ENCODE measurements at places on chromosomes 1 and 21.

GRCh38 chr1:155091071-155092051 is 12.7 kb downstream of the EFNA3 start:
- peak; percentile 67 for DNase-seq

DNA sequence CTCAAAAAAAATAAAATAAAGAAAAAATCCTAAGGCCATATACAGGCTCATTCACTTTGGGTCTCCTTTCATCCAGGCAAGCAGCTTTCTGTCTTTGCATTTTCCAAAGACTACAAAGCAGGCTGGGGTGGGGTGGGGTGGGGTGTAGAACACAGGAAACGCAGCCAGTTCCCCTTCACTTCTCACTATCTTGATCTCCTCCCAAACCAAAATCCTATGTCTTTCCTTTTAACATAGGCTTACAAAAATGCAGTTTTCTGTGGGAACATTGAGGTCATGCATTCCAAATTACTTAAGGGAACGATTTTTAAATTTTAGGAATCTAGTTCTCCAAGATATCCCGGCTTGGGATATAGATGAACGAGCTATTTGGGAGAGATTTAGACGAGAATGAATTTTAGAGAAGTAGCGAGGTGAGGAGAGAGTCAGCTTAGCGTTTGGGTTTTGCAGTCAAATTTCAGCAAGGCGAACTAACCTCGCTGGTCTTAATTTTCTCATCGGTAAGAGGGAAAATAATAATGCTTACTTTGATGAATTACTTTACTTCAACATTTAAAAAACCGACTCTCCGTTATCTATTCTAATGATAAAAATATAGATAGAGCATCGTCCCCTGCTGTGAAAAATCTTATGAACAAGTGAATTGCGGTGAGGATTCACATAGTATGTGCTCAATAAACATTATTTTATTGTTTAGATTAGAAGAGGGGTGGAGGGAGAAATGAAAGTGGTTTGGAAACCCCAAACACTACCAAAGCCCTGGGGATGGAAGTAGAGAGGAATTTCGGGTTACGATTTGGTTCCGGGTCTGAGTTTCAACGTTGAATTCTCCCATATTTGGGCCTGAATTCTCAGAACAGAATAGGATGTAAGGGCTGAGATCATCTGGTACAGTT is 735 bp upstream of the STX12 start:
- no peak for DNase-seq

DNA sequence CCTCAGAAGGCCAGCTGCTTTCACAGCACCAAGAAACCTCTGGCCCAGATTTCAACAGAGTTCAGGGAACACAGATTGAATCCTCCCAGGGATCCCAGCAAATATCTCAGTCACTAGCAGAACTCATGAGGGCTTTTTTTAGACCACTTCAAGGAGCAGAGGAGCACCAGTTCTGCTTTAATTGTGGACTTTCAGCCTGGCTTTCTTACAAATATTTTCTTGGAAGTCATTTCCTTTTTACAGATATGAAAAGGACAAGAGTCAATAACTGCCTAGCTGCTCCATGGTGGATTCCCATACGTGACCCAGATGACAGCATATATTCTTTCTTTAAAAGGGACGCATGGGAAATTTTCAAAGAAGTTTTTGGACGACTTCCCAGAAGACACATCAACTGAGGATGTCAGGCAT is 6.4 kb upstream of the LRRC8B start:
- no peak for DNase-seq

GRCh38 chr1:197304638-197305200 is 36.7 kb downstream of the CRB1 start:
- DNase-seq: no peak

DNA sequence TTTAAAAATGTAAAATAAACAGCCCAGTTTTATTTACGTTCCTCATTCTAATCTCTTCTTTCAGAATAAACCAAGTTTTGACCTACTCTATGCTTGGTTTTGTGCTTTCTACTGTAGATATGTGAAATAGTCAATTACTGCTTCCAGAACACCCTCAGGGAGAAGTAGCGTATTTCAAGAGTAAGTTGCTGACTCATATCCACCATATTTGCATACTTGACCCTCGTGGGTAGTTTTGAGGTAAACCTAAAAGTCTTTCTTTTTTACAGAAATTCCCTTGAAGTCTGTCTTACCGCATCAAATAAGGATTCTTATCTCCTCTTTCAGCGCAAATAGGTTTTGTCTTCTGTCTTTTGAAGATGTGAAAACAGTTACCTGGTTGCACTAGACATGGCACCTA is 1.4 kb upstream of the OR2L3 start:
- no peak for DNase-seq

GRCh38 chr1:3727042-3727824 is 25.0 kb upstream of the CCDC27 start:
- DNase-seq: no peak

- no peak for DNase-seq
Measured at GRCh38 chr1:71362691-71363090, 281.9 kb upstream of the ZRANB2 start.

DNA sequence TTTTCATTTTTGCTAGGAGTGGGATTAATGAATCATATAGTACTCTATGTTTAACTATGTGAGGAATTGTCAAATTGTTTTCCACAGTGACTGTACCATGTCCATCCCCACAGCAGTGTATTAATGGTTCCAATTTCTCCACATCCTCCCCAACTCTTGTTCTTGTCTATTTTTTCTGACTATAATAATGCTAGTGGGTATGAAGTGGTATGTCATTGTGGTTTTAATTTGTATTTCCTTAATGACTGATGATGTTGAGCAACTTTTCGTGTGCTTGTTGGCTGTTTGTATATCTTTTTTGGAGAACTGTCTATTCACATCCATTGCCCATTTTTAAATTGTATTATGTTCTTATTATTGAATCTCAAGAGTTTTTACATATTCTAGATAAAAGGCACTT is 10.0 kb upstream of the KPRP start:
- no peak for DNase-seq

- DNase-seq: no peak
Measured at GRCh38 chr1:19395678-19396192, 83.6 kb downstream of the SLC66A1 start.

GRCh38 chr1:170461762-170462384 is 70.1 kb upstream of the GORAB start:
- DNase-seq: no peak

DNA sequence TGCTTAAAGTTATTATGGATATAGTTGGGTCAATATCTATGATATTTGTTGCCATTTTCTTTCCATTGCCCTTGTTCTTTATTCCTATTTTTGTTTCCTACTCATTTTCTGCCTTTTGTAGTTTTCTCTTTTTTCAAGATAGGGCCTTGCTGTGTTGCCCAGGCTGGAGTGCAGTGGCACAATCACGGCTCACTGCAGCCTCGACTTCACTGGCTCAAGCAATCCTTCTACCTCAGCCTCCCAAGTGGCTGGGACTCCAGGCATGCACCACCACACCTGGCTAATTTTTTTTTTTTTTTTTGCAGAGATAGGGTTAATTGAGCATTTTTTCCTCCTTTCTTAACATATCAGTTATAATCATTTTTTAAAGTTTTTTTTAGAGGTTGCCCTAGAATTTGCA is 92.7 kb downstream of the TOMM20 start:
- DNase-seq: no peak

DNA sequence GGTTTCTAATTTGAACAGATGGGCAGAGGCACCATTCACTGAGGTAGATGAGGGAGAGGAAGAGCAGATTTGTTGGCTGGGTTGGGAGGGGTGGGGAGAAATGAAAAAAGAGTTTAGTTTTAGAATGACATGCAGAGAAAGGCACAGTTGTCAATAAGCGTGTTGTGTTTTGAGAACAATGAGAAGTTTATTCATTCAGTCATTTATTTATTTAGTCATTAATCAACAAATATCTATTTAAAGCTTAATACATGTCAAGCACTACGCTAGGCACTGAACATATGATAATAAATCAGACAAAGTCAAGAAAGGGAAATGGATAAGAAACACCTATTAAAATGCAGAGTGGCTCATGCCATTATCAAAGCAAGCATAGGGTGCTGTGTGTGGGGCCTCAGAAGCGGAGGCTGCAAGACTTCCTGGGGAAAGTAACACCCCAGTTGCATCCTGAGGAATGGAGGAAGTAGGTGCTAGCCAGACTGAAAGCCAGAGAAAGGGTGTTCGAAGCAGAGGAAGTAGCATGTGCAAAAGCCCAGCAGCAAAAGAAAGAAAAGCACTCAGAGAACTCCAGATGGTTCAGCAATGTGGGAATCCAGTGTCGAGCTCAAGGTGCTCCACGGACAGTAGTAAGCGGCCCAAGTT is 114.1 kb downstream of the RNF220 start:
- DNase-seq: no peak

GRCh38 chr1:110880708-110881374 is 7.9 kb downstream of the CD53 start:
- DNase-seq: peak; percentile 24

- DNase-seq: no peak
Measured at GRCh38 chr1:100414693-100415497, 62.6 kb downstream of the CDC14A start.

DNA sequence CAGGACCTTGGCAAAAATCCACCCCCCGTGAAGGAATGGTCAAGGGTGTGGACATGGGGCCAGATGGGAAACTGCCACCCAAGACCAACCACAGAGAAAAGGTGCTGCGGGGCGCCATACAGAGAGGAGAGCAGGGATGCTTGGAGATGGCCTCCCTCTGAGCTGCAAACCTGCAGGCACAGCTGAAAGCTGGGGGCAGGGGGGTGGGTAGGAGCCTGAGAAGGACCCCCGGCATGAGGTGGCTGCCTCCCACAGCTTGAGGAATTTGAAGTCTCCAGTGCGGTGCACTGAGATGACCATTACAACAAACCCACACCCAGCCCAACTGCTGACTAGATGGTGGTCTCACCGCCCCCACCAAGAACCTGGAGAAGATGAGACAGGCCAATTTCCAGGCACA is 84.8 kb downstream of the WDR4 start:
- no peak for DNase-seq

- DNase-seq: no peak
Measured at GRCh38 chr1:227363825-227364224, 45.5 kb upstream of the CDC42BPA start.

DNA sequence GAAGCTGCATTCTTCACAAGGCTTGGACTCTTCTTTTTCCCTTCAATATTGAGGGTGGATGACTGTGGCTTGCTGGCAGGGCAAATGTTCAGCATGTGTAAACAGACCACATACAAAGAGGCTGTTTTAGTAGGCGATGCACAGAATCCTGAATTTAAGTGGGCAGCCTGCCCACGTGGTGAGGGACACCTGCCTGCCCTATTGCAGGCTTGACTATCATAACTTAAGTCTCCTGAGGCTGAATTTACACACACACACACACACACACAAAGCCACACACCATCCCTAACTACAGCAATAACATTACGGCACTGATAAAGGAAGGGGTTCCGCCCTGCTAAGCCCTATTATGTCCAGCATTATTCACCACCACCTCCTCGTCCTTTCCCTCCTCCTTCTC is 15.9 kb downstream of the SYT2 start:
- DNase-seq: no peak

DNA sequence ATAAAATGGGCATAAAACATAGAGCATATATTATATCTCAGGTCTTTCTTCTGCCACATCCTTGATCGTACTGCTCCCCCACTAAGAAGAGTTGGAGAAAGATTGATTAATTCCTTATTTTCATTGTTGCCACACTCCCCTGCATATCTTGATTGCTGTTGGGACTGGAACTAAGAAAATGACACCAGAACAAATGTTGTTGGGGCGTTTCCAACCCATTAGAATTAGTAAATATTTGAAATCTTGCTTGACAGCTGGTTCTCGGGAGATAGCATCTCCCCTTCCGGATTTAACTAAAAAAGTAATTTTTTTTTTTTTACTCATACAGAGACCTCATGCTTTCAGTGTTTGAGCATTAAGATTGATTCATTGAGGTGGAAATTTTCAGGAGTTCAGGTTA is 493.0 kb upstream of the PLXNA2 start:
- no peak for DNase-seq

- DNase-seq: no peak
Measured at GRCh38 chr1:3925256-3925655, 25.2 kb upstream of the C1orf174 start.

DNA sequence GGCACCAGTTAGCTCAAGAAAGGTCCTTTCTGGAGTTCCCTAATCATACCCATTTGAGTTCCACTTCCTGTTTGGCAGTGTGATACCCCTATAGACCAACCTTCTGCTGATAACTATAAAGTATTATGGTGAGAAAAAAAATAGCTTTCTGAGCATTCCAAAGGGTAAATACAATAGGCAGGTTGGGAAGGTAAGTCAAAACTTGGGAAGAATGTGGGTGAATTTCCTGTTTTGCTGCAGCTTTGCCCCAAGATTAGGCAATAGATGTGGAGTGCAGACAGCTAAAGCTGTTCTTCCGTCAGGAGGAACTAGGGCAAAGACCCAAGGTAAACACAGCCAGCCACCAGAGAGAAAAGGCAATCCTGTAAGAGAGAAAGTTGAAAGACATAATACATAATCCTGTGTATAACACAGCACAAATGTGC is 49.9 kb upstream of the GUCA2A start:
- no peak for DNase-seq

GRCh38 chr1:30764396-30764795 is 6.8 kb upstream of the LAPTM5 start:
- DNase-seq: no peak

GRCh38 chr1:234556245-234556943 is 53.6 kb downstream of the IRF2BP2 start:
- DNase-seq: no peak

DNA sequence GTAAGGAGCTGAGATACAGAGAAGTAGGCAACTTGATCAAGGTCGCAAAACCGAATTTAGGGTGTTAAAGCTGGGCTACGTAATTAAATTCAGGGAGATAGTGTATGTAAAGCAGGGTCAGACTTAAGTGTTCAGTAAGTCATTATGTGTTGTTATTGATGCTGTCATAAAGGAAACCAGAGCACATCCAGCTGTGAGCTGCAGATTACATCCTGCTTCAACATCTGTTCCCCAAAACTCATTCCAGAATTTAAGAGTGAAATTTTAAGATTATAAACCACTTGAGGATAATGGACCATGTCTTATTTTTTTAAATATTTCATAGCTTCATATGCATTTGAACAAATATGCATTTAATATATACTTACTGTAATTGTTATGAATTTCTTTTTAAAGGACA is 49.7 kb downstream of the IVNS1ABP start:
- no peak for DNase-seq

All from activated T-helper 1 cell treated with anti-CD3 and anti-CD28 coated beads, Interleukin-2, amount 50 U/mL, for 16 hours (primary cell).